Osteocyte (in vitro differentiated cells): ENCODE measurements at places on chromosomes 3 and 15. TPM values are rescaled to one million over a fixed set of nuclear protein-coding genes. Genes with fewer than 3 reads are reported as not detected.

Gene PFN2
- 429 and 447 TPM in 2 replicates for total RNA-seq

Gene GOLGA6L10
- total RNA-seq, result 1.6 and 2.9 TPM in 2 replicates

Gene PP2D1
- not detected in 2 replicates for total RNA-seq

Gene C3orf22
- not detected in 2 replicates for total RNA-seq

Gene ADAMTS7
- total RNA-seq, result 188 and 193 TPM in 2 replicates

Gene PCNP
- total RNA-seq, result 139 and 144 TPM in 2 replicates

Gene CP
- 0.32 TPM in 1 of 2 replicates, not detected in the other for total RNA-seq

Gene RLBP1
- not detected in 2 replicates for total RNA-seq

Gene STAC
- not detected in 2 replicates for total RNA-seq

Gene ARGFX
- not detected in 2 replicates for total RNA-seq

Gene NOX5
- not detected in 2 replicates for total RNA-seq

Gene ADAMTS17
- 0.39 and 1.5 TPM in 2 replicates for total RNA-seq

Gene HDDC3
- 9.5 and 11.4 TPM in 2 replicates for total RNA-seq

Gene CHRNA7
- 0.37 and 0.73 TPM in 2 replicates for total RNA-seq

Gene GAP43
- total RNA-seq, result 2.3 and 3.2 TPM in 2 replicates

Gene RAB27A
- total RNA-seq, result 12.4 and 14.6 TPM in 2 replicates

Gene SERINC4
- not detected in 2 replicates for total RNA-seq
